Activated naive CD4-positive, alpha-beta T cell (primary cell): ENCODE measurements at places on chromosomes 7 and 10.

- DNase-seq = no peak
These were observed 3.0 kb upstream of the FGF8 start for GRCh38 chr10:101778781-101779543.

DNA sequence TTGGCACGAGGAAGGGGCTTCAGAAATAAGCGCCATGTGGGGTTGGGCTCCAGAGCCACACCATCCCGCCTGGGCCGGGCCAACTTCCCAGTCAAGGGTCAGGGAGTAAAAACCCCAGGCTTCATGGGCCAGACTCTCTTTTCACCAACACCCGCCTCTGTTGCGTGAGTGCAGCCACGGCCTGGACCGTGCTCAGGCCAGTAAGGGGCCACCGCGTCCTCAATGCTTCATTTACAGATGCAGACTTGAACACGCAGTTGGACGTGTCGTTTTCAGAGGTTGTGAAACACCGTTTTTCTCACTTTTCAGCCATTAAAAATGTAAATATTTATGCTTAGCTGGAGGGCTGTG, 161.0 kb downstream of the WDR37 start:
- no peak for DNase-seq

GRCh38 chr10:66038623-66039022, 887.2 kb upstream of the LRRTM3 start:
- DNase-seq = no peak

GRCh38 chr10:79947083-79947415, 1.9 kb downstream of the SFTPD start:
- no peak for DNase-seq

GRCh38 chr10:27542812-27543211, 38.7 kb downstream of the RAB18 start:
- no peak for DNase-seq

DNA sequence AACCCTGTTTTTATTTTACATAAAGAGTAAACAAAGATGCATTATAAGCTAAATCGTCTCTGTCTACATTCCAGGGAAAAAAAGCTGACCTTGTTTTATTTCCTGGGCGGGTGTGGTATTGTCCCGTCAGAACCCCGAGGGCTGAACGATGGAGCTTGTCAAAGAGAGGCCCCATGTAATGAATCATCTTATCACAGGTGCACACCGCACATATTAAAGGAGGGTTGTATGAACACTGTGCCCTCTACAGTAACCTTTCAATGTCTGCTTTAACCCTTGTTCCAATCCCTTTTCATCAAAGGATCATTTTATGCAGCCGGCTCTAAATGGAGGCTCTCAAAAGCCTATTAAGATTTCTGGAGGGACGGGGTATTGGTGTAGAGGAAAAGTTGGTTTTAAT, 158.5 kb upstream of the YAE1 start:
- DNase-seq = no peak

DNA sequence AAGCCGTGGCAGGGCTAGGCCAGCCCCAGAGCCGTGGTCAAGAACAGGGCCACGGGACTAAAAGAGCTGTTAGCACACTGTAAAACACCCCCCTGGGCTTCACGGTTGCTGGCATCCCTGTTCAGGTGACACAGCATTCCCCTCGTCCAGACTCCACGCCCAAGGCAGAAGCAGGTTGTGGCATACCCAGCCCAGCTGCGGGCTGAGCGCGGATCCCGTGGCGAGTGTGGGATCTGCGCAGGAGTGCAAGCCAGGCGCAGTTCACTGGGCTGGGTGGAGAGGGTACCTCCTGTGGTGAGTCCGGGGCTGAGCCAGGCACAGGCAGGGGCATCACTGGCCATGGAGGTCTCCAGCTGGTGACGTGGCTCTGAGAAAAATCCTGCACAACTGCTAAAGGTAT, 199.1 kb downstream of the FZD1 start:
- DNase-seq = no peak

DNA sequence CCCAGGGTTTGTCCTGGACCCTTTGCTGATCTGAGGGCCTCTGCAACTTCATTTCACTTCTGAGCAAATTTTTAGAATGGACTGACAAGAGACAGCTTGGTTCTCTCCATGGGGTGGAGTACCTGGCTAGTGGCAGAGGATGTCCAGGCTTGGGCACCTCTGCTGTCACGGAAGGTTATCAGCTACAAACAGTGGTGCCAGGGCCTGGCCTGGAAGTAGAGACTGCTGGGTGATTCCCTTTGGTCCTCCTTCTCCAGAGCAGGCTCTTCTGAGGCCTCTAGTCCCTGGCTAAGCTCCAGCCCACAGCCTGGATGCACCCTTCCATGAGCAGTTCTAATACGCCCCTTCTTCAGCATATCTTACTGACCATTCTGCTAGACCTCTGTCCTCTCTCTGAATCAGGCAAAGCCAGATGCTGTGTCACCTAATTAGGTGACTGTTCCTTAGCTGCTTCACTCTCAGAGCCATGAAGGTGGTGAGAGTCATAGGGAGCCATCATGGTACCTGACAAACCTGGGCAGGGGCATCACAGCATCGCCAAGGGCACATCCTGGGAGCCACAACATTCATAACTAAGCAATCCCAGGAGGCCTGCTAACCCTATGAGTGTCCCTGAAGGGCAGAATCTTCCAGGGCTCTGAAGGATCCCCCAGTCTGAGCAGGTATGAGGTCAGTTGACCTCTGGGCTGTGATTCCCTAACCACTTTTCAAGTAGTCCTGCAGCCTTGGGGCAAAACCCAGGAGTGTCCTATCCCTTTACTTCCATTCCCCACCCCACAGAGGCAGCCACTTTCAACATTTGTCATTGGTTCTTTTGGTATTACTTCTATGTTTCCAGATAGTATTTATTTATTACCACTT, 4.0 kb downstream of the ARHGAP22 start:
- DNase-seq = no peak

GRCh38 chr7:99270702-99271101, 1.9 kb upstream of the MYH16 start:
- no peak for DNase-seq
